Stimulated activated CD4-positive, alpha-beta T cell treated with anti-CD3 and anti-CD28 coated beads, Interleukin-4, amount 100 ng/mL, for 4 hours (primary cell): ENCODE measurements at places on chromosomes 1 and 21.

- DNase-seq: peak; percentile 83
These were observed at the start of gene NPL for GRCh38 chr1:182789138-182790076. Gene NPL (plus strand): TSS chr1:182789773. CDS start chr1:182794372, 4,599 bp downstream.

GRCh38 chr21:41766883-41767605, at the start of gene RIPK4:
Gene RIPK4 (minus strand): TSS chr21:41767052. CDS start chr21:41767041, 11 bp downstream.
- peak; percentile 65 for DNase-seq

- DNase-seq: no peak
These were observed 49.3 kb upstream of the PSEN2 start for GRCh38 chr1:226820941-226821718.

DNA sequence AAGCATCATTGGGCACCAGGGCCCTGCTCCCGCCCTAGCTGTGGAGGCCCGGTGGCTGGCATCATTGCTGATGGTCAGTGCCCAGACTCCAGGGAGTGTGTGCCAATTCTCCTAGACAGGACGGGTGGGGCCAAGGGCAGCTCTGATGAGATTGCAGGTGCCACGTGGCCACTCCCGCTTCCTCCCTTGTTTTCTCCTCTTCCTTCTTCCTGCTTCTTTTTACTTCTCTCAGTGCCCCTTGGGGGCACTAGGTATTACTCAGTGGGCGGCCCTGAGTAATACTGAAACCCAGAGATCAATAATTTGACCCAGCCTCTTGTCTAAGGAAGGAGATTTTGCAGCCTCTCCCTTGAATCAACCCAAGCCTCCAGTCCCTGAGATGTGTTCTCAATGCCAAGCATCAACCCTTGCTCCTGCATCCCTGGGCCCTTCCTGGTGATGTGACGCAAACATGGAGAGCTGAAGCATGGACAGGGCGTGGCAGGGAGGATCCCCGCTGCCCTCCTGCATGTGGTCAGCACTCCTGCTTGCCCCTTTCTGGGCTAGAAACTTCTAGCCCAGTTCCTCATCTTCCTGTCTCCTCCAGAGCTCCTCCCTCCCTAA, 32.4 kb downstream of the CDK18 start:
- no peak for DNase-seq

DNA sequence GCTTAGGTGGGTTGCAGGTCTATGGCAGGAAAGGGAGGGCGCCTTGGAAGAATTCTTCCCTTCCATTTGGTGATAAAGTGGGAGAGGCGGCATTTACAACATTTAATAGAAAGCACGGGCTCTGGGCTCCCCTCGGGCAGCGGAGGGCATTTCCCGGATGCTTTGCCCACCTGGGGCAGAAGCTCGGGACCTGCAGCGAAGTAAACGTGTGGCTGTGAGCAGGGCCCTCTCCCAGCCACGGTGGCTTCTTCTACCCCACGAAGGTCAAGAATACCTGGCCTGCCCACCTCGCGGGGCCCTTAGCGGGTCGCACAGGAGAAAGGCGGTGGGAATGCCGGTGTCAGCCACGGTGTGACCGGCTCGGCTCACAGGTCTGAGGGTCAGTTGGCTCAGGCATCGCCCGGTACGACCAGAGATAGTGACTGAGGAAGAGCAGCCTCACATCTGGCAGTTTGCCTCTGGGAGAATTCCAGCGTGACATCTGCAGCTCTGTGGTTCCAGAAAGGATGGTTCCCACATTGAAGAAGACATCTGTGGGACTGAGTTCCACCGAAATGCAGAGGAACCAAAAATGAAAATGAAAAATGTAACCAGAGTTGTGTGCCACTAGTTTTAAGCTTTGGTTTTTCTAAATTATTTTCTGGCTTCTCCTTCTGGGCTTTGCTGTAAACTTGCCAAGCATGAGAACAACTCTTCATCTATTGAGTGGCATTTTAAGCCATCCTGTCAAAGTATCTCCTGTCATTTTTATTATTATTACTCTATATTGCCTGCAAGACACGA, 720 bp upstream of the F3 start:
- no peak for DNase-seq

GRCh38 chr1:205091043-205091740, 6.9 kb upstream of the TMEM81 start:
- DNase-seq: no peak

DNA sequence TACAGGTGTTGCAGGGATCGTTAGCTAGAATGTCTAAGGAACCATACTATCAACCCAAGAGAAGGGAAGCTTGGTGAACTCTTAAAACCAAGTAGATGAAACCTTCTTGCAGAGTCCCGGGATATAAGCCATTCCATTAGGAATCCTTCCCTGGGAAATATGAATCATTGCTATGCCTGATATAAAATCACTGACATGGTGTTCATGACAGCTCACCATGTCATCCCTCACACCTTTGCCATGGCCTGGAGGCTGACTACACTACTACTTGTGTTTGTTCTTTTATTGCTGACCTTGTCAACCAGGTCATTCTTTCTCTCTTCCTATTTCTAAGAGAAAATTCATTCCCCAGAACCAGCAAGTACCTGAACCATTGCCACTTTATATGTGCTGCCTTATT, 12.1 kb downstream of the ST6GALNAC3 start:
- no peak for DNase-seq

DNA sequence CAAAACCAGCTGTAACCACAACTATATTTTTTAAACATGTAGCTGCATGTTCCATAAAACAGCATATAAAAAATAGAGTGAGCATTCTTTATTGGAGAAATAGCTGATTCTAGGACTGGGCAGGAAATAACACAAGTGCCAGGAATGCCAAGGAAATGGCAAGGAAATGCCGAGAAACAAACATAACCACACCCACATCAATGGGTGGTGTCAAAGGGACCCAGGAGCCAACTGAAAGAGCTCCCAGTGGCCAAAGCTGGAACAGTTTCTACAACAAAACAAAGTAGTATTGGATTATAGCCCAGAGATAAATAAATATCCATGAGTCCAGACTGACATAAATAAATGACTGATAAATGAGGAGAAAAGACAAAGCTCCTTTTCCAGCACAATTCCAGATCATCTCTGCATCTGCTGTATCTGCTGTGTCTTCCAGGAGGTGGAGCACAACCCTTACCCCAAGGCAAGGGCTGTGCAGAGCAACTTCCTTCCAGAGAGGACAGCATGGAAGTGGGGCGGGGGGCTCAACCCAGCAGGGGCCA, 28.1 kb downstream of the ADARB1 start:
- DNase-seq: no peak

DNA sequence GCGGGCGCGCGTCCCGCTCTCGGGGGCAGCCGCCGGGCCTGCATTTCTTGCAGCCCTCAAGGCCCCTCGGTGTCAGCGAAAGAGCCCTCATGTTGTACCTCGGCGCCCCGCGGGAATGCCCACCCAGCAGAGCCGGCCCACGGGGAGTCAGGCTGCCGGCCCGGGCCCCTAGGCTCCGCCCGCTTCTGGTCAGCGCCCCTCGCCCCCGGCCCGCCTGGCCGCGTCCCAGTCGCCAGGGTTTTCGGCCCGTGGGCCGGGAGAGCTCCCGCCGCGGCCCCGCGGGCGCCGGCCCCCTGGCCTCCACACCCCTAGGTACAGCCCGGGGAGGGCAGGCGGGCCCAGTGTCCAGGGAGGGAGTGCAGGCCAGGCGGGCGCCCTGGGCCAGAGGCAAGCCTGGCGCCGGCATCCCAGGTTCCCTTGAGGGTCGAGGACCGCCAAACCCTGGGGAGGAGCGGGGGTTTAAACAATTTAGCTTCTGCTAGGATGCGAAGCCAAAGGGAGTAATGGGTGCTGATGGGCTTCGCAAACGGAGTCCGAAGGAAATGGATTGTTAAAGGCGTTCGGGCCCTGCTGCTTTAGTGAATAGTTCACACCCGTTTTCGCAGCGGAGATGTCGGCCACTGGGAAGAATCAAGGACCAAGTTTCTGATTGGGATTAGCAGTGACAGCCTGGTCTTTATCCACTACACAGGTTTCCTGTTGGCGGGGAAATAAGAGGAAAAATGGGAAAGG, 486 bp upstream of the KCNA3 start:
- peak; percentile 1 for DNase-seq

- no peak for DNase-seq
These were observed 25.7 kb downstream of the ZBTB18 start for GRCh38 chr1:244076740-244077139.

DNA sequence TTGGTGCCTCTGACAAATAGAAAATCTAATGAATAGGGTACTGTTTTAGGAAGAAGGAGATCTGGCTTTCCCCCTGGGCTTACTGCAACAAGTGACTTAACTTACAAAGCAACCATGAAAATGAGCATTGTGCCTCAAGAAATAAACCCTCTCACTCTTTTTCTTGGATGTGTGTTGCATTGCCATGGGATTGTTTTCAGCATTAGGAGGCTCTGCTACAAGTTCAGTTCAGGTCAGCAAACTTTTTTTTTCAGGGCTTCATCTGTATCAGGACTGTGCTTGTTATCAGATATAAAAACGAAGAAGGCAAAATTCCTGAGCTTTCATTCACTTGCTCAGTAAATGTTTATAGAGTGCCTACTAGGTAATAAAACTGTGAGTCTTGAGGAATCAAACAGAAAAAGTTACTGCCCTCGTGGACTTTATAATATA, 37.8 kb upstream of the DOCK7 start:
- DNase-seq: no peak

DNA sequence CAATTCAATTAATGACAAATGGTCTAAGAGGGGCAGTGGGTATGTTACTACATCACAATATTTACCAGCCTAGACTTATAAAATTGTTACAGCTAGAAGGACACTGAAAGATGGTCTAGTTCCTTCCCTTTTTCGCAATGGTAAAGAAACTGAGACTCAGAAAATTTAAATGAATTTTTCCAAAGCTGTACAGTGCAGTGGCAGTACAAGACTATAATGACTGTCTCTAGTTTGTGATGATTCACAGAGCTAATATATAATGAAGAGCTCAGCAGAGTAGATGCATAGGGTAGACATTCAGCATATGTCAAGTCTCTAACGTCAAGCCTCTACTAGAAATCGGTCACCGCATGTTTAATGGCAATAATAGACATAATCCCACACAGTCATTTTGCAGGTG, 4.6 kb downstream of the PLPP3 start:
- no peak for DNase-seq

DNA sequence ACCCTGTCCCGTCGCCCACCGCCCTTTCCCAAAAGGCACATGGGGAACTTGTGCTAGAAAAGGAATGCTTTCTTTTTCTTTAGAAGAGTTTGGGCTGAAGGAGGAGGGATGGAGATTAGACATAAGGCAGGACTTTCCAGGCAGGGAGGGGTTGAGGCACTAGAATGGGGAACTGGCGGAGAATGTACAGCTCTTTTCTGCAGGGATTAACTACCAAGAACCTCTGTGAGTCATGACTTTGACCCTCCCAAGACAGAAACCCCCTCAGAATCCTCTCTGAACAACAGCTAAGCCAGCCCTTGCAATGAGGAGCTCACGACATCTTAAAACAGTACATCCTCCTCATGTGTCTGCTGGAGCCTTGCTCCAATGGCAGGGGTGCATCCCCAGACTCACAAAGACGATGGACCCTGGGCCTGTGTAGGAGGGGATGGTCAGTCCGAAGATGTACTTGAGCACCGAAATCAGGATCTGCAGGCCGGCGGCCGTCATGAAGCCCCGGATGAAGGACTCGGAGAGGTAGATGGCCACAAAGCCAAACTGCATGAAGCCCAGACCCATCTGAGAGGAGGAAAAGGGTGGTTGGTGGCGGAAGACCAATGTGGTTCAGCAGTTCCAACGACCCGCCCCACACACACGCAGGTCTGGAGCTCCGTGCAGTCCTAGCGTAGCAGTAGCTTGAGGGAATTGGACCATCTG, 13.6 kb downstream of the SLC26A9 start:
- no peak for DNase-seq

GRCh38 chr21:45329261-45330074, 41.8 kb upstream of the POFUT2 start:
- no peak for DNase-seq

- no peak for DNase-seq
These were observed 281.6 kb upstream of the RGS18 start for GRCh38 chr1:191876631-191877030.

DNA sequence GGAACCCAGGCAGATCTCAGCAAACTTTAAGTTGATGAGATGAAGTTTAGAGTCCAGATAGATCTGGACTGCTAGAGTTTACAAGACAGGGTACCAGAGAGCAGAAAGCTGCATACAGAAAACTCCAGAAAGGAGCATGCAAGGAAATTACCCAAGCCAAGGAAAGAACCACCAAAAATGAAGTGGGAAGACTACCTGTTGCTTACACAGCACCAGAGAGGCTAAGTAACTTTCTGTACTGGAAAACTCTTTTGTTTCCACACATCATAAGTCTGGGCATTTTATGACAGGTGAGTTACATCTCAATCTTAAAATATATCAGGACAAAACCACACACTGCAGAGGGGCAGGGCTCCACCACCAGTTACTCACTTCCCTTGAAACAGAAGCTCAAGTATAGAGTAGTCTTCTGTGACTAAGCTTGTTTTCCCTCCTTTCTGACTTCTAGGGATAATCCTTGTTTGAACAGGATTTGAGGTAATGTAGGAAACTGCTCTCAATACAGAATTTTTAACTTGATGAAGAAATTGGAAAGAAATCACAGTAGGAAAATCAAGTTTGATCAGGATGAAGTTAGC, 17.4 kb upstream of the GJA9 start:
- DNase-seq: no peak

DNA sequence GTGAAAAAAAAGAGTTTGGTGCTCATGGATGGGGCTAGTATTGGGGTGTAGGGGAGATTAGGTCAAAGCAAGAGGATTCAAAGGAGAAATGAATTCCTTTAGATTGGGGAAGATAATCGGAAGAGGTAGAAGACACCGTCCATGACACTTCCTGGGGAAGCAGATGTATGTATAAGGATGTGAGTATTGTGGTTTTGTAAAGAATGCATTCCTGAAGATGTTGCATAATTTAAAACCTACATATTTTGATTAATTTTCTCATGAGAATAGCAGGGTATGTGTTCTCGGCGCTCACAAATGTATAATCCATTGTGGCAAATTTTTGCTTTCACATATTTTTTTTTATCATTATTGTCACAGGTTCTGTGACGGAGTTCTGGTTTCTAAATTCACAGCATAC, 5.5 kb upstream of the LGALS8 start:
- DNase-seq: no peak

- DNase-seq: no peak
These were observed 80.8 kb downstream of the OBSCN start for GRCh38 chr1:228288536-228289238.

- DNase-seq: no peak
These were observed 647 bp downstream of the TSEN15 start for GRCh38 chr1:184052194-184052559.

DNA sequence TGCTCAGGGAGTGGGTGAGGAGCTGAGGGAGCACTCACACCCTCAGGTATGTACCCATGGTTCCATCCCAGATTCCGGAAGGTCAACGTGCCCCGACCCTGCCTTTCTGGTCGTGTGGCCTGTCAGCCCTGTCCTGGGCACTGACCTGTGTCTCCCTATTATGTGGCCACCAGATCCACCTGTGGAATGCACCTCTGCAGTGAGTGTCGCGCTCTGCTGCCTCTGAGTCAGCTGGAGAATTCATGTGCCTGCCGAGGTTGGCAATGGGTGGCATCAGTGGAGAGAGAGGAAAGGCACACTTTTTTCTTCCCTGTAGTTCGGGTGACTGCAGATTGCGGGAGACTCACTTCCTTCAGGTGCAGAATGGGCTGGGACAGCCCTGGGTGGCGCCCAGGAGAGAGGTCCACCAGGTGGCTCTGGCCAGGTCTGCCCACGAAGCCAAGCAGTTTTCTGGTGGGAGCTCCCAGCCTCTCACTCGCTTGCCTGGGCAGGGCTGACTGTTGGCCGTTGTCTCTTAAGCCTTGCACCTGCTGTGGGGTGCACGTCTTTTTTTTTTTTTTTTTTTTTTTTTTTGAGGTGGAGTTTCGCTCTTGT, 176.1 kb upstream of the TMEM51 start:
- DNase-seq: no peak

- DNase-seq: no peak
These were observed 24.4 kb downstream of the SPSB1 start for GRCh38 chr1:9317072-9317471.

GRCh38 chr1:17624611-17625233, 85.2 kb downstream of the ARHGEF10L start:
- DNase-seq: no peak
